Neural crest cell (in vitro differentiated cells): ENCODE measurements at places on chromosomes 1 and 21. TPM values are rescaled to one million over a fixed set of nuclear protein-coding genes. Genes with fewer than 3 reads are reported as not detected.

- peak overlapping the region; percentile 16 for H3K27ac ChIP-seq
- DNase-seq: no peak
- H3K36me3 ChIP-seq: no peaks in the 10 kb centered on the region
- H3K4me3 ChIP-seq: no peak overlapping the region
These were observed 57.2 kb downstream of the TOR1AIP2 start for GRCh38 chr1:179820226-179820970.

Gene RAB42
- 1.5 and 2.8 TPM in 2 replicates for total RNA-seq

DNA sequence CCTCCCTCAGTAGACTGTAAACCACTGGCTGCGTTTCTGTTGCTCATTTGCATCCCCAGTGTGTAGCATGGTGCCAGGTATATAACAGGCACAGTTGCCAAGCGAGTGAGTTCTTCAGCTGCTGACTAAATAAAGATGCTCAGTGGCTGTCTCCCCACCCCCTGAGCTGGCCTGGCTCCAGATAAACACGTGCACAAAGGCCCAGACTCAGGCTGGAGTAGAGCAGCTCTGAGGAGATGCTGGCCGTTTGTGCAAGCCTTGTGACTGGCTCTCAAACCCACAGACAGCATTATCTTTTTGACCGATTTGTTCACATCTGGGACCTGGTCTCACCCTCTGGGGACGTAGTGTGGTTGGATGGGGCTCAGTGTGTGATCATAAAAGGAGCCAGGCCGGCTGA, 7.1 kb downstream of the CHRNB2 start:
- H3K27me3 ChIP-seq: no peaks in the 10 kb centered on the region
- no peak for DNase-seq
- H3K36me3 ChIP-seq: peaks cover 14% of the 10 kb centered on the region
- H3K27ac ChIP-seq: no peak overlapping the region
- H3K4me3 ChIP-seq: no peak overlapping the region

DNA sequence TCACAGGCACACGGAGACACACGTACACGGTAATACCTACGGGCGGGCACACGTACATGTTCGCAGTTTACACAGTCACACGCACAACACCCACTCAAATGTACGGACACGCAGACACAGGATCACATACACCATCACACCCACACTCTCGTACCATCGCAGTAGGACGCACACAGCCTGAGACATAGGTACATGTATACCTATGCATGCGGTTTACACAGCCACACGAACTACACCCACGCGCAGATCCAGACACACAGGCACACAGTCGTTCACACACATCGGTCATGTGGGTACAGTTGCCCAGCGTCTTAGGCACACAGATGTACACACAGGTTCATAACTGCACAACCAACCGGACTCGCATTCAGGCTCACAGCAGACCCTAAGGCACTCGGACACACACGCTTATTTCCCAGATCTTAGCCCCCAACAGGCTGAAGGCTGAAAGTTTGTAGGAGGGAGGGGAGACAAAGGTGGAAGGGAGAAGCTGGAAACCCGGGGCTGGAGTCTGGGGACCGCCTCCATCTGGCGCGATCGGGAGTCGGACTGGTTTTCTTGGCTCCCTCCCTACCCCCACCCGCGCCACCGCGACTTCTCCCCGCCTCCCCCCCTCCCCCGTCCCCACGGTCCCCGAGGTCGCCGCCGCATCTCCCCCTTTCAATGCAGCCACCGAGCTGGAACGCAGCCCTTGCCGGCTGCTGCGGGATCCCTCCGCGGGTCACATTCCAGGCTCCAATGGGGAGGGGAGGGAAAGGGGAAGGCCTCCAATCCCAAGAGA, 51.9 kb upstream of the SYNC start:
- H3K36me3 ChIP-seq: no peaks in the 10 kb centered on the region
- peaks cover 23% of the 10 kb centered on the region for H3K4me1 ChIP-seq
- peak overlapping the region; percentile 92 for H3K4me3 ChIP-seq
- DNase-seq: peak; percentile 36
- H3K27me3 ChIP-seq: peaks cover 14% of the 10 kb centered on the region
- no peak overlapping the region for H3K27ac ChIP-seq

Gene TTF2
- 66.7 and 69.8 TPM in 2 replicates for total RNA-seq

DNA sequence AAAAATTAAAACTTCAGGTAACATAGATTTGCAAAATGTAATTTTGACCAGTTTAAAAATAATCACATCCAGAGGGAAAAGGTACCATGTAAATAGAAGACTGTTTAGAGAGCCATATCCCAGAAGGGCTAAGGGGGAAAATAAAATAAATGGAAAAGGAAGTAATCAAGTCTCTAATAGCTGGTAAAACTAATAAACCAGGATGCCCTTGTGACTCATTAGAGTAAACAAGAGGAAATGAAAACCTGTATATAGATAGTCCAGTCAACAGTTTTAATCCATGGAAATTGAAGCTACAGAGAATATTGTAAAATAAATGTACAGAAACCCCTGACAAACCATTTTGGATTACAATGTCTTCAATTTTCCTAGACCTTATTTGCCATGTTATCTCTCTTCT, 698.0 kb upstream of the RGS18 start:
- no peaks in the 10 kb centered on the region for H3K27me3 ChIP-seq
- DNase-seq: no peak
- no peaks in the 10 kb centered on the region for H3K36me3 ChIP-seq
- no peak overlapping the region for H3K27ac ChIP-seq
- no peaks in the 10 kb centered on the region for H3K4me1 ChIP-seq

DNA sequence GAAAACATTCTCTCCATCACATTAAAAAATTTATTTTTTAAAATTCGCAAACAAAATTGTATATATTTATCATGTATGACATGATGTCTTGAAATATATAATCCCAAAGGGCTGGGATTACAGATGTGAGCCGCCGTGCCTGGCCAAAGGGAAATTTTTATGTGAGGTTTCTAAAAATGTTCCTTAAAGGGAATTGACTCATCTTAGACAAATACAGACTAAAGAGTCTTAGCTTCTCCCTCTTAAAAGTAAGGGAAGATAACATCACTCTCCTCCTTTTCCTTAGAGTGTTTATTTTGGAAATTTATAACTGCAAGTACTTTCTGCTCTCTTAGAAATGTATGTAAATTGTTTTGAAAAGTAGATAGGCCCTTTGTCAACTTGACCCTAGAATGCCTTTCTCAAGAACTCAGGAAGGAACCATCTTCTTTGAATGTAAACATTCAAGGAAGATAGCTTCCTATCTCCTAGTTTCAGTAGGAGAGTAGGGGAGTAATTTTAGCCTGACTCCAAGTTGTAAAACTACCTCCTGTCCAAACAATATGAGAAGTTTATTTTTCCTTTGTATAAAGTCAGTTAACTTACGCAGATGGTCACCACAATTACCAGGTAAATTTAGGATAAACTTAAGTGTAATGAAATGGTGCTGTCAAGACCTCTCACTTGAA, 59.5 kb downstream of the C21orf91 start:
- peaks cover 3% of the 10 kb centered on the region for H3K36me3 ChIP-seq
- no peak overlapping the region for H3K4me3 ChIP-seq
- no peaks in the 10 kb centered on the region for H3K27me3 ChIP-seq
- H3K27ac ChIP-seq: no peak overlapping the region
- DNase-seq: no peak

Gene PTPRC
- total RNA-seq: not detected in 2 replicates

- H3K4me1 ChIP-seq: peaks cover 37% of the 10 kb centered on the region
- no peaks in the 10 kb centered on the region for H3K27me3 ChIP-seq
- no peak for DNase-seq
- peaks cover 3% of the 10 kb centered on the region for H3K36me3 ChIP-seq
- no peak overlapping the region for H3K4me3 ChIP-seq
These were observed 143.6 kb downstream of the EDEM3 start for GRCh38 chr1:184610876-184611595.

GRCh38 chr1:107739201-107739600, 225.8 kb downstream of the VAV3 start:
- no peaks in the 10 kb centered on the region for H3K27me3 ChIP-seq
- DNase-seq: no peak
- no peaks in the 10 kb centered on the region for H3K4me1 ChIP-seq
- no peak overlapping the region for H3K27ac ChIP-seq
- peaks cover 7% of the 10 kb centered on the region for H3K36me3 ChIP-seq

Gene TTC13
- total RNA-seq: 19.7 and 20.9 TPM in 2 replicates

Gene LCE1A
- not detected in 2 replicates for total RNA-seq

DNA sequence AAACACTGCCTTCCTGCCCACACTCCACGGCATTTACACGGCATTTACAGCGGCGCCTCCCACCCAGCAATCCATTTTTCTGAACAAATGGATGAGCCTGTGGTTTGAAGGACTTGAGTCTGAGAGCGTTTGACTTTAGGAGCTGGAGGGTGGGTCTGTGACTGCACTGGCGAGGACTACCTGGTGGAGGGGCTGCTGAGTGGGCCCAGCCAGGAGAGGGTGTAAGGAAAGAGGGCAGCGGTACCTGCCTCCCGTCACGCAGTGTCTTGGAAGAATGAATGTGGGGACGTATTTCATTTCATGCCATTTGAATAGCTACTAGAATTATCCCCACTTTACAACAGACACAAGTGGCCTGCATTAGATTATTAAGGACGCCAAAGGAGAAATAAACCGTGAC, 62.9 kb downstream of the B3GALT5 start:
- H3K4me3 ChIP-seq: no peak overlapping the region
- no peaks in the 10 kb centered on the region for H3K36me3 ChIP-seq
- peaks cover 22% of the 10 kb centered on the region for H3K4me1 ChIP-seq
- no peak for DNase-seq
- peak overlapping the region; percentile 53 for H3K27ac ChIP-seq

GRCh38 chr1:90561103-90561783, 155.9 kb downstream of the BARHL2 start:
- no peak for DNase-seq
- H3K27ac ChIP-seq: no peak overlapping the region
- H3K36me3 ChIP-seq: no peaks in the 10 kb centered on the region

- no peak overlapping the region for H3K4me3 ChIP-seq
- peaks cover 3% of the 10 kb centered on the region for H3K36me3 ChIP-seq
- no peak for DNase-seq
- H3K4me1 ChIP-seq: no peaks in the 10 kb centered on the region
These were observed 62.1 kb downstream of the DOP1B start for GRCh38 chr21:36218691-36219090.
